Glutamatergic neuron (in vitro differentiated cells): ENCODE measurements at places on chromosomes 16 and 17.

DNA sequence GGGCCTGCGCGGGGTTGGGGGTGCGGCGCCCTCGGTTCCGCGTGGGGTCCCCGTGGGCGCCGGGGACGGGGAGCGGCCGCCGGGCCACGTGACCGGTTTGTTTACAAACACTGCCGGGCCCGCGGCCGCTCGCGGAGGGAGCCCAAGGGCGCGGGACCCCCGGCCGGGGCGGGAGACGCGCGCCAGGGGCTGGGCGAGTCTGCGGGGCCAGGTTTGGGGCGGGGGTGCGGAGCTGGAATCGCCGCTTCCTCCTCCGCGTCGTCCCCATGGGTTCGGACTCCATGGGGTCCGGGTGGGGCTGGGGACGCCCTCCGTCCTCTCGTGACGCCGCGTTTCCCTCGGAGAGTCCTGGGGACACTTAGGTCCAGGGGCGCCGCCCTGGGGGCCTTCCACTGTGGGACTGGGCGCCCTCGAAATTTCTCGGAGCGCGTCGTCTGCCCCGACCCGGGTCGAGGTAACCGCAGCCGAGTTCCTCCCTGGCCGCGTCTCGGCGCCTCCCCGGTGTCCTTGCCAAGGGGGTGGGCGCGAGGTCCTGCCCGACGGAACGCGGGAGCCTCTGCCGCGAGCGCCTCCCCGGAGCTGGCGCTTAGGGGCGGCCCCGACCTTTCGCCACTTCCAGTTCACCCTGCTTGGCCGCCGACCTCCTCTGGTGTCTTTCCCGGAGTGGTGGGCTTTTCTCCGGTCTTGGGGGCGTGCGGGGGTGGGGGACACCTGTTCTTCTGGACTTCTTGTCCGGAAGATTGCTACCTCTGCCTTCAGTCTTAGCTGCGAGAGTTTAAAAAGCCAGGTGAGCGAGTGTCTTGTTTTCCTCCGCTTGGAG, 684 bp downstream of the YPEL2 start:
- H3K27ac ChIP-seq, result peak overlapping the region; percentile 73
- peaks cover 6% of the 10 kb centered on the region for H3K27me3 ChIP-seq
- peak overlapping the region; percentile 96 for H3K4me3 ChIP-seq
- DNase-seq, result peak; percentile 64
- H3K36me3 ChIP-seq, result no peaks in the 10 kb centered on the region

GRCh38 chr17:51152766-51153209, 571 bp upstream of the NME1 start:
- H3K27ac ChIP-seq, result no peak overlapping the region
- DNase-seq, result no peak

DNA sequence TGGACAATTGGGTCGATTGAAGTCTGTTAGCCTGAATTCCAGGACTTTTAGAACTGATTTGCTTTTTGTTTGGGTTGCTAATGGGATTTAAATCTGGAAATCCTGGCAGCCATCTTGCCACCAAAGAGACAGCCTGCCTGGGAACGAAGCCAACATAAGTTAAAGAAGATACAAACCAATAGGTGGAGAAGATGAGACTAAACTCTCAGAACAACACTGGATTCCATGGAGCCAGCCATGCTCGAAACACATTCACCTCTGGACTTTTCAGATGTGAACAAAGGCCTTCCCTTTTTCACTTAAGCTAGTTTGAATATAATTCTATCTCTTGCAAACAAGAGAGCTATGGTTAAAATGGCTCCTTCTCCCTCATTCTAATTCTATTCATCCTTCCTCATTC, 135.9 kb downstream of the TOX3 start:
- H3K36me3 ChIP-seq, result no peaks in the 10 kb centered on the region
- no peaks in the 10 kb centered on the region for H3K27me3 ChIP-seq
- no peaks in the 10 kb centered on the region for H3K4me1 ChIP-seq

- peaks cover 1% of the 10 kb centered on the region for H3K27me3 ChIP-seq
- DNase-seq, result no peak
- H3K27ac ChIP-seq, result no peak overlapping the region
- no peaks in the 10 kb centered on the region for H3K4me1 ChIP-seq
- no peak overlapping the region for H3K4me3 ChIP-seq
- H3K36me3 ChIP-seq, result no peaks in the 10 kb centered on the region
Observed at GRCh38 chr16:54986409-54986808, 55.7 kb downstream of the IRX5 start.

GRCh38 chr16:22874394-22874793, 60.4 kb downstream of the HS3ST2 start:
- peaks cover 9% of the 10 kb centered on the region for H3K4me1 ChIP-seq
- no peak overlapping the region for H3K4me3 ChIP-seq
- no peak overlapping the region for H3K27ac ChIP-seq
- peaks cover 12% of the 10 kb centered on the region for H3K27me3 ChIP-seq
- no peak for DNase-seq

- DNase-seq, result no peak
- no peaks in the 10 kb centered on the region for H3K36me3 ChIP-seq
- H3K4me3 ChIP-seq, result no peak overlapping the region
- H3K27ac ChIP-seq, result no peak overlapping the region
Observed at GRCh38 chr16:61681124-61681523, 355.1 kb downstream of the CDH8 start.

- H3K4me1 ChIP-seq, result no peaks in the 10 kb centered on the region
- peaks cover 4% of the 10 kb centered on the region for H3K27me3 ChIP-seq
- H3K36me3 ChIP-seq, result peaks cover 24% of the 10 kb centered on the region
- H3K27ac ChIP-seq, result no peak overlapping the region
- H3K4me3 ChIP-seq, result no peak overlapping the region
Observed at GRCh38 chr17:13671341-13671740, 69.6 kb upstream of the HS3ST3A1 start.

GRCh38 chr17:80879723-80880647, 111.7 kb upstream of the CHMP6 start:
- peaks cover 2% of the 10 kb centered on the region for H3K4me1 ChIP-seq
- H3K27ac ChIP-seq, result no peak overlapping the region
- H3K4me3 ChIP-seq, result no peak overlapping the region

- H3K4me3 ChIP-seq, result no peak overlapping the region
- peaks cover 15% of the 10 kb centered on the region for H3K36me3 ChIP-seq
- peaks cover 8% of the 10 kb centered on the region for H3K4me1 ChIP-seq
- no peak overlapping the region for H3K27ac ChIP-seq
- H3K27me3 ChIP-seq, result peaks cover 5% of the 10 kb centered on the region
Observed at GRCh38 chr17:19320876-19321275, 41.6 kb downstream of the B9D1 start.

GRCh38 chr17:34619687-34620217, 40.4 kb downstream of the TMEM132E start:
- H3K4me3 ChIP-seq, result peak overlapping the region; percentile 52
- DNase-seq, result no peak
- H3K27ac ChIP-seq, result peak overlapping the region; percentile 94
- H3K27me3 ChIP-seq, result peaks cover 21% of the 10 kb centered on the region

- DNase-seq, result no peak
- H3K27ac ChIP-seq, result no peak overlapping the region
- H3K36me3 ChIP-seq, result no peaks in the 10 kb centered on the region
- H3K27me3 ChIP-seq, result no peaks in the 10 kb centered on the region
Observed at GRCh38 chr17:69254187-69254586, 25.6 kb upstream of the ABCA10 start.

- H3K27ac ChIP-seq, result no peak overlapping the region
- peaks cover 5% of the 10 kb centered on the region for H3K4me1 ChIP-seq
- H3K27me3 ChIP-seq, result peaks cover 20% of the 10 kb centered on the region
- H3K4me3 ChIP-seq, result no peak overlapping the region
- no peaks in the 10 kb centered on the region for H3K36me3 ChIP-seq
Observed at GRCh38 chr16:23836078-23836403, 258 bp downstream of the PRKCB start.

GRCh38 chr17:6215071-6216035, 145.2 kb downstream of the WSCD1 start:
- H3K27ac ChIP-seq, result no peak overlapping the region
- no peaks in the 10 kb centered on the region for H3K4me1 ChIP-seq
- H3K4me3 ChIP-seq, result no peak overlapping the region
- H3K36me3 ChIP-seq, result no peaks in the 10 kb centered on the region

DNA sequence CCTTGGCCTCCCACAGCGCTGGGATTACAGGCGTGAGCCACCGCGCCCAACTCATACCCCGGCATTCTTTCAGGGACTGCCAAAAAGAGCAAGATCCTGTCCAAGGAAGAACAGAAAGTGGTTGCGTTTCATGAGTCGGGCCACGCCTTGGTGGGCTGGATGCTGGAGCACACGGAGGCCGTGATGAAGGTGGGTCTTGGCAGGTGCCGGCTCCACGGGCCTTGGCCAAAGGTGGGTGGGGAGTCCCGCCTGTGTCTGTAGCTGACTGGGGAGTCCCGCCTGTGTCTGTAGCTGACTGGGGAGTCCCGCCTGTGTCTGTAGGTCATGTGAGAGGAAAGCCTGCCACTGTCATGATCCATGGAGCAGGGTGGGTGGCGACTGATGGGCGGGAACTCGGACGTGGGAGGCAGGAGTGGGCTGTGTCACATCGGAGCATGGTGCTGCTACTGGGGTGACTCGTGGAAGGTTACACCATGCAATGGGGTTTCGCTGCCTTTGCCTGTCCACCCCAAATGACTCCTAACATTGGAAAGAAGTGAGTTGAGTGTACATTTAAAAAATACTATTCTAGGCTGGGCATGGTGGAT, 10.0 kb upstream of the RPL13 start:
- H3K36me3 ChIP-seq, result no peaks in the 10 kb centered on the region
- peaks cover 6% of the 10 kb centered on the region for H3K4me1 ChIP-seq
- no peak overlapping the region for H3K27ac ChIP-seq

- no peak overlapping the region for H3K4me3 ChIP-seq
- no peaks in the 10 kb centered on the region for H3K36me3 ChIP-seq
- no peak for DNase-seq
- no peaks in the 10 kb centered on the region for H3K27me3 ChIP-seq
Observed at GRCh38 chr16:85690469-85691064, 1.8 kb upstream of the GINS2 start.

DNA sequence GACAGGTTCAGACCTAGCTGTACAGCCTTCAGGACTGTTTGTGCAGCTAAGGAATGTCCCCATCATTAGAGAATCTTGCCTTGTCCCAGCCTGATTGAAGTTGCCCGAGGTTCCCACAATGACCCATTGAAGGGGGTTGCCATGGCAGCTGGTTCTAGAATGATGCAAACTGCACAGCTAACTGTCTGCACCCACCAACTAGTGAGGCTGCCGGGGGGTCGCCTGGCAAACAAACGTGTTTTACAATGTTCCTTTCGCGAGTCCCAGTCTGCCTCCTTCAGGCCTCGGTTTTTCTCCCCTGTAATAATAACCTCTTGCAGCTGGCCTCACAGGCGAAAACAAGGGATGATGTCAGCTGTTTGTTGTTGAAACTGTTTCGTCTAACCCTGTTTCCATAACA, 5.5 kb downstream of the C16orf96 start:
- H3K27me3 ChIP-seq, result peaks cover 6% of the 10 kb centered on the region
- no peak overlapping the region for H3K4me3 ChIP-seq
- no peak for DNase-seq
- H3K27ac ChIP-seq, result no peak overlapping the region
- no peaks in the 10 kb centered on the region for H3K36me3 ChIP-seq

DNA sequence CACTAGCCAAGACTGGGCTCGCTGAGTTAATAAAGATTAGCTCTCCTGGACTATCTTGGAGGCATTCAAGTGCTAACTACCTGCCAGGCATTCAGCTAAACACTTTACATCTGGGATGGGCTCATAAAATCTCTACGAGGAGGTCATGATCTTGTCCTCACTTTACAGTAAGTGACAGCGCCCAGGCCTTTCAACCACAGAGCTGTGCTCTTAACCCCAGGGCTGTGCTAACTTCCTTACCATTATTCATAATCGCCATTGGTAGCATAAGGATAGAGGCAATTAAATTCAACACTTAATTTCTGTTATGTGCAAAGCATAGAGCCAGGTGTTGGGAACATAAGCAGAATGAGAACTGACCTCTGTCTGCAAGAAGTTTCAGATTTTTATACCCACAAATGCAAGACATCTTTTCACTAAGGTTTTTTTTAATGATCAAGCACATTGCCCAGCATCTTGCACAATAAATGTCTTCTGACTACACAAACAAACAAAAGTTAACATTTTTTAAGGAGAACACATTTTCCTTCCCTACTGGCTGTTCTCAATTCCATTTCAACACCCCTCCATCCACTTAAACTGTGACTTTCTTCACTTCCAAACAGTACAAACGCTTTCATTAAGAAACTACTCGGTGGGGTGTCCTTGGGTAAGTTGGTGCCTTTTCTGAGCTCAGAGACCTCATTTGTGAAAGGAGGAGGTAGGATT, 172.3 kb downstream of the C16orf78 start:
- peaks cover 29% of the 10 kb centered on the region for H3K27me3 ChIP-seq
- DNase-seq, result no peak
- peaks cover 79% of the 10 kb centered on the region for H3K4me1 ChIP-seq
- peak overlapping the region; percentile 17 for H3K4me3 ChIP-seq
- peak overlapping the region; percentile 54 for H3K27ac ChIP-seq
- no peaks in the 10 kb centered on the region for H3K36me3 ChIP-seq

DNA sequence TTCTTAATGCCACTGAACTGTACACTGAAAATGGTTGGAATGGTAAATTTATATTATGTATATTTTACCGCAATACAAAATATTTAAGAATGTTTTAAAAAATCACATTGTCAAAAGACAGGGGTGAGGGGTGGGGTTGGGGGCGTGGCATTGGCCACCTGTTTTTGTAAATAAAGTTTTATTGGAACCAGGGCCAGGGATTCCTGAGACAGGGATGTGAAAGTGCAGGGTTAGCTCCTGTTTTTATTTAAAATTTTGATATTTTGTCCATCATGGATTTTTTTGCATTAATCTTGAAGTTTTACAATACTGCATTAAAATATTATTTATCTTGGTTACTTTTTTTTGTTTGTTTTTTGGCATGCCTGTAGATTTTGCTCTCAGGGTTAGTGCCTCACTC, 2.3 kb upstream of the FA2H start:
- peaks cover 2% of the 10 kb centered on the region for H3K27me3 ChIP-seq
- H3K36me3 ChIP-seq, result peaks cover 4% of the 10 kb centered on the region
- no peaks in the 10 kb centered on the region for H3K4me1 ChIP-seq
- no peak for DNase-seq

GRCh38 chr17:40563220-40564052, 1.8 kb downstream of the CCR7 start:
- no peaks in the 10 kb centered on the region for H3K36me3 ChIP-seq
- no peak overlapping the region for H3K27ac ChIP-seq
- no peak overlapping the region for H3K4me3 ChIP-seq
- DNase-seq, result no peak
- peaks cover 4% of the 10 kb centered on the region for H3K27me3 ChIP-seq

DNA sequence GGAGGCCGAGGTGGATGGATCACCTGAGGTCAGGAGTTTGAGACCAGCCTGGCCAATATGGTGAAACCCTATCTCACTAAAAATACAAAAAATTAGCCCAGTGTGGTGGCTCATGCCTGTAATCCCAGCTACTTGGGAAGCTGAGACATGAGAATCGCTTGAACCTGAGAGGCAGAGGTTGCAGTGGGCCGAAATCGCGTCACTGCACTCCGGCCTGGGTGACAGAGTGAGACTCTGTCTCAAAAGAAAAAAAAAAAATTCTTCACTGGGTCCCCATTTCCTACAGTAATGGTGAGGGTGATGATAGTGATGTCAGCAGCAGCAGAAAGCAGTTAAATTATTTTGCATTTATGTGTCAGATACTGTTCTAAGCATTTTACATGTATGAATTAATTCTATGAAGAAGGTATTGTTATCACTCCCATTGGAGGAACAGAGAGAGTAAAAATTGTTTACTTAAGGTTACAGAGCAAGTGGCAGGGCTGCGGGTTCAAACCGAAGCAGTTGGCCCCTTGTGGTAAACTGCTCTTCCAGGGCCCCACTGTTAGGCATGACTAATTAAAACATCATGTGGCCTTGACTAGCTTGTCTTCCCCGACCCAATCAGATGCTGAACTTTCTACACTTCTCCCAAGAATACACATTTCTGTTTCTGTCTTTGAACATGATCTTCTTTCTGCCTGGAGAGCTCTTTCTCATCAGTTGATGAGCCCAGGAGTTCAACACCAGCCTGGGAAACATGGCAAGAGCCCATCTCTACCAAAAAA, 45.8 kb downstream of the STAT3 start:
- H3K36me3 ChIP-seq, result peaks cover 12% of the 10 kb centered on the region
- DNase-seq, result no peak
- H3K4me3 ChIP-seq, result no peak overlapping the region
- H3K4me1 ChIP-seq, result peaks cover 13% of the 10 kb centered on the region
- H3K27me3 ChIP-seq, result peaks cover 7% of the 10 kb centered on the region
